NCI-H1048 (cell line): ENCODE measurements at places on chromosomes 5 and 9.

GRCh38 chr5:174402222-174402812 lies 322.1 kb upstream of the MSX2 start:
- no peak for DNase-seq

- DNase-seq: no peak
Observed at GRCh38 chr5:124868676-124869075, 122.2 kb upstream of the ZNF608 start.

DNA sequence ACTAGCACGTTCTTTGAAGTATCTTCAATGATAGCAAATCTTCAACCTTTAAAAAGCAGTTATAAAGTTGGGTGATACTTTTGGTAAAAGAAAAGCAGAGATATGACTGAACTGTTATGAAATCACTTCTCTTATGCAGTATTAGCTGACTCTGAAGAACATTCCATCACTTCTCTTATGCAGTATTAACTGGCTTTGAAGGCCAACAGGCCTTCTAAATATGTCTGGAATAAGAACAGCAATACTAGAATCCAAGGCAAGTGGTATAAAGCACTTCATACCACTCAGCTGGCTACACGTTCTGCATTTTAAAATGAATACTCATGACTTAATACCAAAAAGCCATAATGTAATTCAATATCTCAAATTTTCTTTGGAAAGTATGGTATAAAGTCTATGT lies 17.3 kb downstream of the SKIC3 start:
- no peak for DNase-seq

DNA sequence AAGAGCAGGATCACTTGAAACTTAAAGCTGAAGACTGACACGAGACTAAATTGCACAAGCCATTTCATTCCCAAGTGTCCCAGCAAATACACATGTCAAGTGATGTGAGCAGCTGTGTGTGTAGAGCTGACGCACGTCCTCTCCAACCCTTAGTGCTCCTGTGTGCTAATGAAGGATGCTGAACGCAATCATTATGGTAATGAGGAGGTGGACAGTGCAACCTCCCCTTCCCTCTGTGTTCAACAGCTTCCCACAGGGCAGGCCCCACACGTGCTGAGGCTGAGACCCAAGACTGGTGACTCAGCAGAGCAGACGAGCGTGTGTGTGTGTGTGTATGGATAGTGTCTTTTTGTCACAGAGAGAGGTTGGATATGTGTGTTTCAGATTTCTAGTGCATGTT lies 702.1 kb downstream of the SEMA5A start:
- no peak for DNase-seq

- no peak for DNase-seq
Observed at GRCh38 chr5:65760504-65761275, 38.7 kb downstream of the NLN start.

GRCh38 chr5:52784737-52785136 lies 3.0 kb upstream of the ITGA1 start:
- DNase-seq: no peak

- DNase-seq: no peak
Observed at GRCh38 chr9:90259311-90260246, 383.0 kb downstream of the DIRAS2 start.

GRCh38 chr9:12425878-12426864 lies 267.0 kb upstream of the TYRP1 start:
- no peak for DNase-seq

DNA sequence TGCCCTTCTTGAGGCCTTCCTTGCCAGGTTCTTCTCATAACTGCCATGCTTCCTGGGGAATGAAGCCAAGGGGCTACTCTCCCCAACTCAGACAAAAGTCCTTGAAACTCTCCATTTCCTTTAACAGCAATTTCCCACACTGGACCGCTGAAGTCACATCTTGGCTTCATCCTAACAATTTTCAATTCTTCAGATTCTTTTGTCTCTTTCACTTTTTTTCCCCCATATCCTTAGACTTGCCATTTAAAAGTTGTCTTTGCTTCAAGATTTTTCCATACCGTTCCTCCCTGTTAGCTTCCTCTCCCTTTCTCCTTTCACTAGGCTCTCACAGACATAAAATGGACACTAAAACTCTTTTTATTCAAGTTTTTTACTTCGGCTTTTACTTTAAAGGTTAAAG lies 93.1 kb upstream of the ITGA1 start:
- DNase-seq: no peak

DNA sequence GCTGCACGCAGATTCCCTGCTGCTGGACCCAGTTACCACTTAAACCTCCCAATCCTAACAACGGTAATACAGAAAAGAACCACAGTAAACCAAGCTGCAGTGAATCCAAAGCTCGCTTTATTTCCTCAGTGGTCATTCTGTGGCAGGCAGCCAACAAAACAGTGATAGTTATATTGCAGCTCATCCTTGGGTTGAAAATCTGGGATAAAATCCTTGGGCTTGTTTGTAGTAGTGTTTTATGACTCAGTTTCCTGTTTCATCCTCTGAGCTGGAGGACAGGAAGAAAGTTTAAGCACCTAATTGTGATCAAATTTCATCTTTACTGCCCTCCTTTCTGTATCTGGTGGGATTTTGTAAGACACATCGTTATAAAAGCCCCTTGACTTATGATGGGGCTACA lies 31.4 kb downstream of the HMGCR start:
- no peak for DNase-seq

DNA sequence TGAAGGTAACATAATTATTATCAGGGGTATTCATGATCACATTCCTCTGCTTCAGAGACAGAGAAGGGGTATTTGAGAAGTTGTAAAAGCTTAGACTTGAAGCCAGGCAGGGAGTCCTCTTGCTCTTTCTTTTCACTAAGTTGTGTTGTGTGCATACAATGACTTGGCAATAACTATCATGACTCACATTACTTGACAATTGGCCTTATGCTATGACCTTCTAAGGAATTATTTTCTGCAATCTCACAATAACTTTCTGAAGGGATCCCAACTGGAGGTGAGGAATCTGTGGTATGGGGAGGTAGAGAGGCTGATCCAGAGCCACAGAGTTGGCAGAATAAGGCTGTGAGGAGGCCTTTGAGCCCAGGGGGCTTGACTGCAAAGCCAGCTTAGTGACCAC lies 622.3 kb downstream of the MTRR start:
- DNase-seq: no peak

- DNase-seq: no peak
Observed at GRCh38 chr9:131272212-131272611, 4.1 kb downstream of the FAM78A start.
